ENCODE measurements at places on chromosomes 11 and 22. TPM values are rescaled to one million over a fixed set of nuclear protein-coding genes. Genes with fewer than 3 reads are reported as not detected.
A peak's percentile ranks its signal among the peaks of the same experiment; 100 is the strongest.

ANO9 gene
- 105 TPM for total RNA-seq

DNA sequence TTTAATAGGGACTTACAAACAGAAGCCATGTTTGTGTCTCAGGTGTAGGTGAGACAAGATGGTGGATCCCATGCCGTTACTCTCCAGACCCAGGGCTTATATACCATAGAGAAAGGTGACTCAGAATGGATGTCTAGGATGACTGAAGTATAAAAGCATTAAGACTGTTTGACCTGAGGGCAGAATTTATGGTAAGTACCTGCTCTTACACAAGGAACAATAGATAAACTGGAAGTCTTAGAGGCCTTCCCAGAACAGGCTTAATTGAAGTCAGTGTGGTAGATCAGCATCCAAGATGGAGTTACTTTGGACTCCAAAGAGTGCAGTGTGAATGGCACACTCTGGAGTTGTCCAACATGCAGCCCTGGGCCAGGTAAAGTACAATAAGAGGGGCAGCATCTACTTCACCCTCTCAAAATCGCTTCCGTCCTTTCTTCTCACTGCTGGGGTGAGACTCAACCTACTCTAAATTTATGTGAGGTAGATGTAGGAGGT, 387.0 kb upstream of the DDI1 start:
- peaks cover 3% of the 10 kb centered on the region for H3K27me3 ChIP-seq
- no peak overlapping the region for H3K4me3 ChIP-seq
- DNase-seq, result no peak
- no peaks in the 10 kb centered on the region for H3K36me3 ChIP-seq

DNA sequence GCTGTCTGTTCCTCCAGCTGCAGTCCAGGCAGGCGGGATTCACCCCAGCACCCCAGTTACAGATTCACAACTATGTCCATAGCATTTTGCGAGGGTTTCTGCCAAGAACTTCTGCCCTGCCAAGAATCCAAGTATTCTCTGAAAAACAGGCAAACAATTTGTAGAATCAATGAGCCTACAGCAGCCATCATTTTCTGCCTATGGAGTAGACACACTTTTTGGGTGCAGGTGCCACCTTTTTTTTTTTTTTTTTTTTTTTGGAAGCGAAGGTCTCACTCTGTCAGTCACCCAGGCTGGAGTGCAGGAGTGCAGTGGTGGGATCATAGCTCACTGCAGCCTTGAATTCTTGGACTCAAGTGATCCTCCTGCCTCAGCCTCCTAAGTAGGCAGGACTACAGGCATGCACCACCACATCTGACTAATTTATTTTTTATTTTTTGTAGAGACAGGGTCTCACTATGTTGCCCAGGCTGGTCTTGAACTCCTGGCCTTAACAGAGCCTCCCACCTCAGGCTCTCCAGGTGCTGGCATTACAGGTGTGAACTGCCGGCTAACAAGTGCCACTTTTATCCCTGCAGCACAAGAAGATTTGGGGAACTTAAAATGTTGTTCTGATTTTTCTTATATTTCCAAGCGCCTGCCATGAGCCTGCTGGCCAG, 195.1 kb downstream of the SNX19 start:
- H3K4me3 ChIP-seq, result no peak overlapping the region
- peaks cover 12% of the 10 kb centered on the region for H3K27me3 ChIP-seq
- no peak for DNase-seq
- H3K4me1 ChIP-seq, result no peaks in the 10 kb centered on the region

GRCh38 chr22:17110791-17111550, 10.2 kb downstream of the TMEM121B start:
- peaks cover 42% of the 10 kb centered on the region for H3K4me1 ChIP-seq
- H3K27ac ChIP-seq, result no peak overlapping the region
- no peak for DNase-seq

- H3K4me3 ChIP-seq, result no peak overlapping the region
- no peaks in the 10 kb centered on the region for H3K36me3 ChIP-seq
- DNase-seq, result no peak
Observed at GRCh38 chr11:132444911-132445310, 1074.5 kb downstream of the NTM start.

PUS3 gene
- total RNA-seq, result 14.6 TPM

FGF3 gene
- not detected for total RNA-seq

DNA sequence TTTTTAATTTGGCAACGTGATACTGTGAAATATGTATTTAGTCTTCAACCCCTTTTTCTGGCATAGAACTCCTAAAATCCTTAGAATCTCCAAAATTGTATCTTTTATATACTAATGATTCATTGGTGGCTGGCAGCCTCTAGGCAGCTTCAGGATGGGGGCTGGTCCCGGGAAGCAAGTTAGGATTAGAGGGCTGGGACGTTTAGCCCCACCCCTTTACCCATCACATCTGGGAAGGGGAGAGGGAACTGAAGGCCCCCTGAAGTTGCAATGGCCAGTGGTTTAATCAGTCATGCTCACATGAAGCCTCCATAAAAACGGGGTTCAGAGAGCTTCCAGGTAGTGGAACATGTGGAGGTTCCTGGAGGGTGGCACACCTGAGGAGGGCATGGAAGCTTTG, 7.1 kb downstream of the IL17RA start:
- H3K27me3 ChIP-seq, result no peaks in the 10 kb centered on the region
- H3K4me1 ChIP-seq, result peaks cover 68% of the 10 kb centered on the region
- no peak overlapping the region for H3K4me3 ChIP-seq
- H3K27ac ChIP-seq, result no peak overlapping the region
- no peaks in the 10 kb centered on the region for H3K36me3 ChIP-seq
- DNase-seq, result no peak

DNA sequence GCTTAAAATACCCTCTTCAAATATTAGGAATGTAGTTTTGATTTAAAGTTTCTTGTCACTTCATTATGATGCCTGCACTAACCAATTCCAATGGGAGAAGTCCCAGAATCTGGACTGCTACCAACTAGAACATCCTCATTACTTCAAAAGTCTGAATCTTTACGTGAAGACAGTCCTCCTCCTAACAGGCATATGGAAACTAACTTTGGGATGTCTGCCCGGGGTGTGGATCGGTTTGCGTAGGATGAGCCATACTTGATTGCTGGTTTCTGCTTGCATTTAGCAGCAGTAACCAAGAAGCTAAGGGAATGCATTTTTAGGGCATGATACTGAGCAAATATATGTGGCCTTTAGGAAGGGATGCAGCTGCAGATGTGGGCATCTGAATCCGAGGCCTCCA, 177.1 kb downstream of the LRRC4C start:
- H3K36me3 ChIP-seq, result no peaks in the 10 kb centered on the region
- H3K27me3 ChIP-seq, result no peaks in the 10 kb centered on the region
- H3K4me3 ChIP-seq, result no peak overlapping the region

DNA sequence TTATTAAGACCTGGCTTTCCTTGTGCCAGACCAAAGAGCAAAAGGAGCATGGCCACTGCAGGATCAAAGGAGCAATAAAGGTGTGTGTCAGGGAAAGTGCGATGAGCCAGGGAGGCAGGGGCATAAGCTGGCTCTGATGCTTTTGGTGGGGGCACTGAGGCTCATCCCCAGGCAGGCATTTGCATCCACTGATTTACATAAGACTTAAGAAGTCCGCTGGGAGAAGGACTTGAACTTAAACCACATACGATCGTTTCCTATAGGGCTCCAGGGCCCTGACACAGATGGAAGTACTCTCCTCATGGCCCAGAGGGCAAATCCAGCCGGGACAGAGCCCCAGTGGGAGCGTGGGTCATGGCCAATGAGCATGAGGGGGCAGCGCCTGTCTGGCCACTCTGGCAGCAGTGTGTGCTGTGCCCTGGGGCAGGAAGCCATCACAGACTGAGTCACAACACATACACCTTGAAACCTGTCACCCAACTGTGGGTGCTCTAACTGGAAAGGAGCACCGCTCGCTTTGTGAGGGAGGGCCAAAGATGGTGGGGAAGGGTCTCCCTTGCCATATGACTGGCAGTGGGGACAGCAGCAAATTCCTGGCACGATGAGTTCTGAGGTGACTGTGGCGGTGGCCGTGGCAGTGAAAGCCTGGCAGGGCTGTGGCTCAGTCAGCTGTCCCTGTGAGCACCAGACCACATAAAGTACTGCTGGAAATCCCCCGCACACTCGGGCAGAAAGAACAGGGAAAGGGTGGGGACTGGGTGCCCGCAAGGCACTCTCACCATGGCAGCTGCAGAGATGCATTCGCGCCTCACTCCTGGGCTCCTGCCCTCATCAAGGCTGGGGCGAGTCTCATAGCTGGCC, 79.4 kb upstream of the LMO1 start:
- no peak overlapping the region for H3K27ac ChIP-seq
- no peaks in the 10 kb centered on the region for H3K4me1 ChIP-seq
- H3K36me3 ChIP-seq, result no peaks in the 10 kb centered on the region
- no peak overlapping the region for H3K4me3 ChIP-seq
- H3K27me3 ChIP-seq, result peaks cover 15% of the 10 kb centered on the region

GRCh38 chr22:28882545-28882877, 861 bp upstream of the ZNRF3 start:
- peak overlapping the region; percentile 66 for H3K4me3 ChIP-seq
- H3K4me1 ChIP-seq, result peaks cover 17% of the 10 kb centered on the region
- H3K27me3 ChIP-seq, result peaks cover 14% of the 10 kb centered on the region
- no peaks in the 10 kb centered on the region for H3K36me3 ChIP-seq
- no peak overlapping the region for H3K27ac ChIP-seq

DNA sequence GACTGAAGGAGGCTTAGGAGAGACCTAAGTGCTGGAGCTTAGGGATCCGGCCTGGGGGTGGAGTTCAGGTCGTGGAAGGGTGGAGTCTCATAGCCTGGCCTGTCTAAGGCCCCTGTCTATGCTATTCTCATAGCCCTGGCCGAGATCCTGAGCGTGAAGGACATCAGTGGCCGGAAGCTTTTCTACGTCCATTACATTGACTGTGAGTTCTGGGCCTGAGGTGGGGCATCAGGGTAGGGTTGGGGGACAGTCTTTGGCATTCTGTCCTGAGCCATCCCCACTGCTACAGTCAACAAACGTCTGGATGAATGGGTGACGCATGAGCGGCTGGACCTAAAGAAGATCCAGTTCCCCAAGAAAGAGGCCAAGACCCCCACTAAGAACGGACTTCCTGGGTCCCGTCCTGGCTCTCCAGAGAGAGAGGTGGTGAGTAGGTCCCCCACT, 603 bp downstream of the KAT5 start:
- peak overlapping the region; percentile 97 for H3K27ac ChIP-seq
- H3K4me3 ChIP-seq, result peak overlapping the region; percentile 87
- DNase-seq, result no peak
- H3K27me3 ChIP-seq, result no peaks in the 10 kb centered on the region
- peaks cover 27% of the 10 kb centered on the region for H3K4me1 ChIP-seq

DNA sequence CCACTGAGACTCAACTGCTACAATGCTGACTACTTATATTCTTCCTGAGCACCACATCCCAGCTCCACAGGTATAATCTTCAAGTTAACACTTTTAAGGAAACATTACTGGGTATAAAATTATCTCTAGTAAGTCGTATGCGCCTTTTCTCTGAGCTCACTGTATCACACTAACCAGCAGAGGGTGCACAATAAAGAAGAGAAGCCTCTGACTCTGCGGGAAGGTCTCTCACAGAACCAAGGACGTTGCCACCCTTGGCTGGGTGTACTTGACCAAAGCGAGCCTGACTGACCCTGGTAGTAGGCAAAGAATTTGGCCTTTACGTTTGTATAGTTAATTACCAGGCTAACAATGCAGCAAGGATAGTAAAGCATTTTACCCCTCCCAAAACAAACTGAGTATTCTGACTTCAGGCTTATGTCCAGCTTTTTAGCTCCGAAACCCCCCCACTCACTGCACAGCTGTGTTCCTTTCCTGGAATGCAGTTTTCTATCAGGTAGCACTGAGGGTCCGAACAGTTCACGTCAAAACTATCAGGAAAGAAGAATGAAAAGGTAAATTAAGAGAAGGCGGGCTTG, at the start of gene BTBD18:
BTBD18 (minus strand) TSS at position 144 of the 578 bp plus-strand sequence. CDS start 631 bp downstream, outside the sequence.
- no peak within 1 kb of the TSS for H3K4me3 ChIP-seq
- H3K27ac ChIP-seq, result no peak within 1 kb of the TSS
- no peaks in the 10 kb centered on the region for H3K36me3 ChIP-seq
- no peak for DNase-seq
- no peaks in the 10 kb centered on the region for H3K27me3 ChIP-seq
- H3K4me1 ChIP-seq, result no peaks in the 10 kb centered on the region

- peaks cover 65% of the 10 kb centered on the region for H3K4me1 ChIP-seq
- H3K27me3 ChIP-seq, result no peaks in the 10 kb centered on the region
- peak; percentile 54 for DNase-seq
- peaks cover 5% of the 10 kb centered on the region for H3K36me3 ChIP-seq
Observed at GRCh38 chr22:30266445-30267381, at the start of gene OSM. TSS of gene OSM (minus strand) at chr22:30266851. CDS start at chr22:30266799, 52 bp downstream.

OR5AS1 gene
- total RNA-seq, result not detected

KMT2A gene
- total RNA-seq, result 130 TPM

- DNase-seq, result peak; percentile 28
- H3K4me1 ChIP-seq, result peaks cover 21% of the 10 kb centered on the region
- peaks cover 19% of the 10 kb centered on the region for H3K36me3 ChIP-seq
- H3K27ac ChIP-seq, result no peak overlapping the region
- H3K27me3 ChIP-seq, result no peaks in the 10 kb centered on the region
Observed at GRCh38 chr11:65539744-65540289, 14.9 kb downstream of the SCYL1 start.

C22orf23 gene
- not detected for total RNA-seq

- no peak overlapping the region for H3K27ac ChIP-seq
- H3K4me1 ChIP-seq, result peaks cover 3% of the 10 kb centered on the region
- DNase-seq, result no peak
- H3K27me3 ChIP-seq, result no peaks in the 10 kb centered on the region
- H3K4me3 ChIP-seq, result no peak overlapping the region
Observed at GRCh38 chr11:86518211-86518610, 143.5 kb downstream of the CCDC81 start.

KIF18A gene
- total RNA-seq, result 3.7 TPM

DNA sequence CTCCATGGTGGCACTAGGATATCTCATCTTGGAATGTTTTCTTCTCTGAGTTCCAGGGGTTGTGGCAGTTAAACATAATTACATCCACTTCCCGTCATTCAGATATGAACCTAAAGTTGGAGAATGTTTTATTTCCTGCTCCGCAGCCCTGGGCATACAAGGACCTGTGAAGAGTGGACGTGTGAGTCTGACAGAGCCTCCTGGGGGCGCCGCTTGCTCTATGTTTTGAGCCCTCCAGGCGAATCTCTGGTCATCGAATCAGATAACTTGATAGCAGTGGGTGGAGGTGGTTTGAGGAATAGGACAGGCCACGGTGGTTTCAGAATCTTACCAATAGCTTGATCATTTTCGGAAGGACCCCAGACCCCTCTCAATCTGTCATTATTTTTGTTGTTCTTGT, 174.2 kb downstream of the NTM start:
- no peak overlapping the region for H3K4me3 ChIP-seq
- H3K27me3 ChIP-seq, result no peaks in the 10 kb centered on the region
- no peaks in the 10 kb centered on the region for H3K4me1 ChIP-seq
- DNase-seq, result no peak

DNA sequence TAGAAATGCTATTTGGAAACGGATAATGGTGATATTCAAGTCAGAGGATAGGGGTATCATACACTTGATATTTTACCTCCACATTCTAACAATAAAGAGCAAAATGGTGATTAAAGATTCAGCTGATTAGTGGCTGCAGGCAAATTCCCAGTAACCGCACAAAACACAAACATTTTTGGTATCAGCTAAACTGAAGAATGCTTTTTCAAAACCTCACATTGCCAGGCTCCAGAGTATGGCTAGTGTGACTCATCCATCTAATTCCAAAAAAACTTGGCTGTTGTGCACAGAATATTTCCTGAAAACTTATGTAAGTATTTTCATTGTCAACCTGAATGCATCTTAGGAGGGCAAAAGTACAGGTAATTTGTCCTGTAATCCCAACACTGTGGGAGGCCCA, 10.9 kb downstream of the SRPRA start:
- H3K36me3 ChIP-seq, result peaks cover 26% of the 10 kb centered on the region
- no peak overlapping the region for H3K27ac ChIP-seq
- no peaks in the 10 kb centered on the region for H3K4me1 ChIP-seq
- no peak for DNase-seq
- no peak overlapping the region for H3K4me3 ChIP-seq
